ENCODE measurements at places on chromosomes 7 and 10.

DNA sequence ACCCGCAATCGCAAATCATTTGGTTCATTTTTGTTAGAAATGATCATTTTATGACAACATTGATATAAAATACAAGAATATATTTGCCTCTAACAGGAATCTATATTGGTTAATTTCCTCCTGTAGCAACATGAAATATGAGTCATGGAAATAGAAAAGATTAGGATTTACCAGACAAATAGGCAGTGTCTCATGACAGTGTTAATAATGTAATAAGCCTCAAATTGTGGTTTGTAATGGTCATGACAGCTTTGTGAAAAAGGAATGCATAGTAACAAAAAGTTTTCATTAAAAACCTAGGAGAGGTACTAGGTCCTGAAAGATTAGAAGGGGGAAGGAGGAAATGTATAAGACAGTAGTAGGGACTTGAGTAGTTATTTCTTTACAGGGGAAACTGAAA lies 7.9 kb upstream of the SLK start:
- no peak for DNase-seq

GRCh38 chr10:25938405-25938804 lies 4.4 kb downstream of the MYO3A start:
- DNase-seq = no peak

- no peak for DNase-seq
Observed at GRCh38 chr10:29921071-29921446, 138.3 kb downstream of the JCAD start.

GRCh38 chr10:67912331-67912946 lies 28.0 kb downstream of the SIRT1 start:
- DNase-seq = no peak

DNA sequence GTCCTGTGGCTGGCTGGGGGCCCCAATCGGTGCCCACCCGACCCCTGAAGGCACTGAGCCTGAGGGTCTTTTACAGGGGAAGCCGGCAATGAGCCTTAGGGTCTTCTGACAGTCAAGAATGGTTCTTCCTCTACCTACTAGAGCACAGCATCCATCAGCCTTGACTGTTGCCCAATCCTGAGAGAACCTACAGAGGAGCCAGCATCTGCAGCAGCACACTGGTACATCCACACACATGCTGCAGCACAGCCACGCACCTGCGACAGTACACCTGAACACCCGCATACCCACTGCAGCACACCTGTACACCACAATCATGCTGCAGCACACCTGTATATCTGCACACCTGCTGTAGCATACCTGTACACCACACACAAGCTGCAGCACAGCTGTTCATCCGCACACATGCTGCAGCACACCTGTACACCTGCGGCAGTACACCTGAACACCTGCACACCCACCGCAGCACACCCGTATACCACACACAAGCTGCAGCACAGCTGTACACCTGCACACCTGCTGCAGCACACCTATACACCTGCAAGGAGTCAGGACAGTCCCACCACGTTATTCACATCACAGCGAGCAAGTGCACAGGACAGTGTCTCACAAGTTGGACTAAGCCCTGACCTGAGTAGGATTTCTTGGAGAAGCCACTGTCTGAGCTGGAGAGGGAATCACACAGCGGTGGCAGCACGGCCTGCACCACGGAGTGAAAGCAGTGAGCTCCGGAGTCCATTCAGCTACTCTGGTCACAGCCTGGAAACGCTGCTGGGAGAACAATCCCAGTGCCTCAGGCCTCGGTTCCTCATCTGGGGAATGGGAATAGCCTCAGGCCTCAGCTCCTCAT lies 56.4 kb downstream of the VIPR2 start:
- no peak for DNase-seq
